ENCODE measurements at places on chromosomes 2 and 18. TPM values are rescaled to one million over a fixed set of nuclear protein-coding genes. Genes with fewer than 3 reads are reported as not detected.

Gene DTNA
- 14.7 TPM for total RNA-seq

Gene LTBP1
- total RNA-seq: 475 TPM

Gene IL36G
- not detected for total RNA-seq

Gene CRYBA2
- not detected for total RNA-seq

Gene CCDC68
- 3.9 TPM for total RNA-seq

Gene SCYGR4
- not detected for total RNA-seq

Gene TNFRSF11A
- 1.5 TPM for total RNA-seq

Gene HOXD10
- total RNA-seq: not detected

Gene PELI1
- 13.2 TPM for total RNA-seq

Gene ASB18
- total RNA-seq: not detected
